EL (cell line): ENCODE measurements at places on chromosomes 7 and 10.

GRCh38 chr10:133087045-133087678 lies 562 bp upstream of the ADGRA1 start:
- DNase-seq = no peak

DNA sequence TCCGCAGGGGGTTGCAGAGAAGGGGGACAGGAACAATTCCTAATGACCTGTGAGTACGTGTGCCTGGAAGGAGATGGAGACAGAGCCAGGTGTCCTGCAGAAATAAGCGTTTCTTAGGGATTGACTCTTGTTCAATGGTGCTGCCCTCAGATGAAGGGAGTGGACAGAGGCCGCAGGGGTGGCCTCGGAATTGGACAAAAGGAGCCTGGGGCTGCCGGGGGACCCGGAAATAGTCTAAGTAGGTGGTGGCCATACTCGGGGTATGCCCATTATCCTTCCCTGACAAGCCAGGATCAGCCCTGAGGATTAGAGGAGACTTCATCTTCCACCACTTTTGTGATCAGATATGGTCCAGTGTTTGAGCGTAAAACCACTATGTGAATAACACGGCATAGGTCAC lies 39.2 kb downstream of the ELFN1 start:
- DNase-seq = no peak

GRCh38 chr7:75835688-75836285 lies 22.2 kb upstream of the CCL24 start:
- no peak for DNase-seq

DNA sequence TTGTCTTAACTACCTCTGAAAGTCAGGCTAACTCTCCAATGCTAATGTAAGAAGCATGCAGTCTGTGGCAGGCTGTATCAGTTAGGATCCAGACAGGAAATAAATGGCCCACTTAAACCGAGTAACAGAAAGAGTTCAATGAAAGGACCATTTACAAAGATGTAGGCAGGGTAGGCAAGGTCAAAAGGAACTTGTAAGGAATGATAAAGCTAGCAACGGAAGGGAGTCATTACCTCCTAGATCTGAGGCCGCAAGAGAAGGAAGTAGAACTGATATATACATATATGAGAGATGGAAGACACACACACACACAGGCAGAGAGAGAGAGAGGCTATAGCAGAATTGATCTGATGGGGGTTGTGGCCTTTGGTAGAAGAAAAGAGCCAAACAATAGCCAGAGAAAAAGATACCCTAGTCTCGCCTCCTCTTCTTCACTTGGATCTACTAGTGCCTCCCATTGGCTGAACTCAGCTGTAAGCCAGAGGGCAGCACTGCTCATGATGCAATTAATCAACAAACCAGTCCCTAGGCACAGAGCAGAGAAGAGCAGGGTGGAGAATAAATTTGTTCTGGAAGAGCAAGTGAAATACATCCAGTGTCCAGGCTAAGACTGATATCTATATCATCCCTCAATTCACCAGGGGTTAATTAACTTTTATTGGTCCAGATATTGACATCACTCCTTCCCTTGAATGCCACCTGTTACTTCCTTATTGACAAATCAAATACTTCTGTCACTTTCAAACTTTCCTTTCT lies 91.2 kb downstream of the LSMEM1 start:
- DNase-seq = no peak

DNA sequence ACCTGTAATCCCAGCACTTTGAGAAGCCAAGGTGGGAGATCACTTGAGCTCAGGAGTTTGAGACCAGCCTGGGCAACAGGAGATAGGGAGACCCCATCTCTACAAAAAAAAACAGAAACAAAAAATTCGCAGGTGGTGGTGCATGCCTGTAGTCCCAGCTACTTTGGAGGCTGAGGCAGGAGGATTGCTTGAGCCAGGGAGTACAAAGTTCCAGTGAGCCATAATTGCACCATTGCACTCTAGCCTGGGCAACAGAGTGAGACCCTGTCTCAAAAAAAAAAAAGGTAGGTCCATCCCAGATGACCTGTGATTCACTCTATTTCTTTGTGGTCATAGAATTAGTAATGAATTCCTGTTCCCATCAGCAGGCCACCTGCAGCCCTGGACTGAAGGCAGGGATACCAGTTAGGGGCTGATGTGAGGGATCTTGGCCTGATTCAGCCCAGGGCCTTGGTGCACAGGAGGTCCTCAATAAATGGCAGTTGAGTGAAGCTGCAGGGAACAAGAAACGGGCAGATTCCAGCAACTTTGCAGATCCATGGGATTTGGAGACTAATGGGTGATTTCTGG lies at the start of gene MYH16:
Gene MYH16 (plus strand): TSS at position 364 of the 570 bp plus-strand sequence.
- DNase-seq = peak; percentile 16

- no peak for DNase-seq
Observed at GRCh38 chr10:99913831-99914235, 95.9 kb downstream of the DNMBP start.

DNA sequence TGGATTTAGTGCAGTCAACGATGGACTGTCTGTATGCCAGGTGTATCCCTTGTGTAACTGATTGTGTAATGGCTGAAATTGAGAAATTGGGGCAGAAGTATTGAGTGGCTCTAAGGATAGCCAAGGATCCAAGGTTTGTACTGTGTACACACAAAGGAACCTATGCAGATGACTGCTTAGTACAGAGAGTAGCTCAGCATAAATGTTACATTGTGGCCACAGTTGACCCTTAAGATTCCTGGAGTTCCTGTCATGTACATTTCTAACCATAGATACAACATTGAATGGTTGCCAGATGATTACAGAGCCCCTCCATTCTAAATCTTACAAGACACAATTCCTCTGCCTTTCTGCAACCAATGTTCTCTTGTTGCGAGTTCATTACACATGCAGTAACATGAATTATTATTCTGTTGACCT lies 25.3 kb downstream of the CCDC126 start:
- DNase-seq = peak; percentile 50

DNA sequence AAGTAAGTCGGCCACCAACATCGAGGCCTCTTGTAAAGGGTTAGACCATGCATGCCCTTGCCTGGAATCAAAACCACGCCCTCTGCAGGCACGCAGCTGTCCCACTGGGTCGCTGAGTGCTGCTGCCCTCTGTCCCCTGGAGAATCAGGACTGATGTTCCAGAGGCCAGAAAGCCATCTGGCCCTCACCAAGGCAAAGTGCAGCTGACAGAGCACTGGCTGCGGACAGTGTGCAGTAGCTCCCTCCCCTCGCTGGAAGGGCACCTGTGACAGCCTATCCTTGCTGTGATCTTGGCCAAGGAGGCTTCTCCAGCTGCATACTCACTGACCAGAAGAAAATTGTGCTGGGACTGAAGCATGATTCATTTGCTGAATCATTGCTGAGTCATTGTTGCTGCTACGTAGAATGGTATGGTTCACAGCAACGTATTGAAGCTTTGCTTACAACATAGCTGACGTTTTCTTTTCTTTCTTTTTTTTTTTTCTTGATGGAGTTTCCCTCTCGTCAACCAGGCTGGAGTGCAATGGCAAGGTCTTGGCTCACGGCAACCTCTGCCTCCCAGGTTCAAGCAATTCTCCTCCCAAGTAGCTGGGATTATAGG lies 30.4 kb downstream of the DDC start:
- DNase-seq = peak; percentile 97

GRCh38 chr7:139660317-139661042 lies 117.3 kb downstream of the HIPK2 start:
- no peak for DNase-seq

- peak; percentile 3 for DNase-seq
Observed at GRCh38 chr7:11319491-11320274, 346.0 kb downstream of the PHF14 start.

DNA sequence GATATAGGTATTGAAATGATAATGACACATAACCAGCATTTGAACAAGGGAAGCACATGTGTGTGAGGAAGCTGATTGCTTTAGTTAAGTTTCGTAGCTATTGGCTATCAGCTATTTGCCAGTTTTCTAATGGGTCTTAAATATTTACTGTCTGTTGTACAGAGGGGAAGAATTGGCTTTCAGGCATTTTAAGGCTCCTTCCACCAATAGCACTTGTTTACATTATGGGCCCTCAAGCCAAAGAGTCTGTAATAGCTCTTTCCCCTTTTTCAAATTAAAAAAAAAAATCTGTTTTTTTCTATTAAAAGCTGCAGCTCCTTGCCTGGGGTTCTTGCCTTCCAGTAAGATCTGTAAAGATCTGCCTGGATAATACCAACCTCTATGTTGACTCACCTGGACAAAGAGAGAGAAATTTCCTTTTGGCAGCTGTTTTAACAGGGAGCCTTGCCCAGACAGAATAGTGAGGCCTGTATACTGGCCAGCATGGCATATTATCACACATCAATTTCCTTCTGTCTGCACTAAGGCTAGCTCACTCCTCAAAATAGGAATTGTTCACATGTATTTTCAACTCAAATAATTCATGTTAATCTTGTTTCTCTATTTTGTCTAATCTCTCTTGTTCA lies 104.7 kb upstream of the LRGUK start:
- DNase-seq = no peak

DNA sequence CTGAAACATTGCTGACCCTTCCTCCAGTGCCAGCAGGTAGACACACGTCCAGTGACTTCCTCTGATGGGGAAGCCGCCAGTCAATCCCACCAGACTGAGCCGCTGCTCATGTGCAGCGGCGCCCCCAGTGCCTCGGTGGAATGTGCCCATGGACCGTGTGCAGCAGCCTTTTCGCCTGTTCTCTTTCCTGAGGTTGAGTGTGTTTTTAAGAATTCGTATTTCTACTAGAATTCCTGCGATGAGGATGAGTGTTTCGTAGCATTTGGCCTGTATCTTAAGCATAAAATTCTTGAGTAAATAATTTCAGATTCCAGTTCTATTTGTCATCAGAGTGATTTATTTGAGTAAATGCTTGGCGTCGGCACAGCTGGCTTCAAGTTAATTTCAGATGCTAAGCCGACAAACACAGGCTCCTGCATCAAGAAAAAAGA lies 35.4 kb downstream of the BNIP3 start:
- DNase-seq = peak; percentile 92

- no peak for DNase-seq
Observed at GRCh38 chr10:73840056-73840402, 28.6 kb upstream of the NDST2 start.

DNA sequence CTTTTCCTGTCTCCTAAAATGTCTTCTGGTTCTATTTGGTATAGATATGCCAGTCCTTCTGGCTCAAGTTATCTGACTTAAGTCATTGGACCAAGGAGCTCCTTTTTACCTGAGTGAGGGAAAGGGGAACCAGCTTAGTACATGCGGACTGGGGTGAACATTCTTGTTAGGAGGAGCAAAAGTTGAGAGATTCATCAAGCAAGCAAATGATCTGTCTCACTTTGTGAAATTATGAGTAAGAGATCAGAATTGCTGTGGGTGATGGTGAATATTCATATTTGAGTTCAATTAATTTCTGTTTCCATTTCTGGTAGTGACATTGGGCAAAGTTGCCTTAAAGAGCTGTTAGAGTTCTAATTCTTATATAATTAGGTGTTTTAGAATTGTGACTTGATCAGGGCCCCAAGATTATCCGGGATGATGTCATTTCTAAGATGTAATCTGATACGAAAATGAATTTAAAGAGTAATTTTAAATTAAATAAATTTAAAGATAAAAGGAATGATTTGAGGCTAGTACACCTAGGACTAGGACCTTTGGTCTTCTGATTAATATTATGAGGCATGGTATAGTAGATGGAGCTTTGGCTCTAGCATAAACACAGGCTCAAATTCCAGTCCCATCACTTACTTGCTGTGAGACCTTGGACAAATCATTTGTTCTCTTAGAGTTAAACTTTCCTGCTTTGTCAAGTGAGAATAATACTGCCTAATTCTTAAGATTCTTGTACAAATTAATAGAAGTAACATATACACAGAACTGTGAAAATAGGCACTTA lies 60.4 kb upstream of the STRIP2 start:
- DNase-seq = no peak

GRCh38 chr10:50464004-50464409 lies 159.7 kb downstream of the SGMS1 start:
- DNase-seq = no peak

DNA sequence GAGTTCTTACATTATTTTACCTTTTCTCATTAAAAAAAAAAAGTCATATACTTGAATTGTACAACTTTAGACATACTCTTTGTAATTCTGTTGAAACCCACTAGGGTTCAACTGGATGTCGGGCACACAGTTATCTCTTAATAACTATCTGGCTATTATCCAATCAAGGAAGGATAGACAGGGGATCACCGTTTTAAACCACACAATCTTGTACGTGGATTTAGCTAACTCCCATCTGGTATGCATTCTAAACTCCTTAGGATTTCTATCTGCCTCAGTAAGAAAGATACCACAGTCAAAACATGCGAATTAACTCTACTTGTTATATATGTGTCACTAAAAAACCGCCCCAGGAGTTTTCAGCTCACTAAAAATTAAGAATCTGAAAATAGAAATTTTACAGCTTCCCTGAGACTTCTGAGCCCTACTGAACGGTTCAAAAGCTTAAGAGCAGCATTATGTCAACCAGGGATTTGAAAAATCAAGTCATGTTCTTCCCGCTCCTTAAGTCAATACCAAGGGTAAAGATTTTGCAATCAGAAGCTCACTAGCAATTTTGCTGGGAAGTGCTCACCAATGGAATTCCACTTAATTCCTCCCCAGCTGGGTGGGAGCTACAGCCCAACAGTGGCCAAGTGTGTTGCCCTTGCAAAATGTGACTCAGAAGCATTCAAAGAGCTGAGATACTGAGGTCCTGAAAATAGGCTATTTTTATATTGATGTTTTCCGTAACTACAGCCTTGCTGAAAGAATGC lies 267.0 kb downstream of the FRMD4A start:
- DNase-seq = peak; percentile 65

DNA sequence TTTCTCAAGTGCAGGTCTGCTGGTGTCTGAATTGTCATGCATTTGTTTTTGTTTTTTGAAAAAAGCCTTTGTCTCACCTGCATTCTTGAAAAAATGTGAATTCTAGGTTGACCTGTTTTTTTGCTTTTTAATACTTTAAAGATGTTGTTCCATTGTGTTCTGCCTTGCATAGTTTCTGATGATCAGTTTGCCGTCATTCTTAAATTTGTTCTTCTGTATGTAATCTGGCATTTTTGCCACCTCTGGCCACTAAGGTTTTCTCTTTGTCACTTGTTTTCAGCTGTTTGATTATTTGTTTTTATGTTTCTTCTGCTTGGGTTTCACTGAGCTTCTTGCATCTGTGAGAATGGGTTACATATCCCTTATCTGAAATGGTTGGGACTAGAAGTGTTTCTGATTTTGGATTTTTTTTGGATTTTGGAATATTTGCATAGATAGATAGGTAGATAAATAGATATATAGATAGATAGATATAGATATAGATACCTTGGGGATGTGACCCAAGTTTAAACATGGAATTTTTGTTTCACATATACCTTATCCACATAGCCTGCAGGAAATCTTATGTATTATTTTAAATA lies 16.5 kb downstream of the MGMT start:
- no peak for DNase-seq

- peak; percentile 79 for DNase-seq
Observed at GRCh38 chr7:101124376-101125056, 2.4 kb upstream of the SERPINE1 start.
